ENCODE measurements at places on chromosomes 2 and 18.

DNA sequence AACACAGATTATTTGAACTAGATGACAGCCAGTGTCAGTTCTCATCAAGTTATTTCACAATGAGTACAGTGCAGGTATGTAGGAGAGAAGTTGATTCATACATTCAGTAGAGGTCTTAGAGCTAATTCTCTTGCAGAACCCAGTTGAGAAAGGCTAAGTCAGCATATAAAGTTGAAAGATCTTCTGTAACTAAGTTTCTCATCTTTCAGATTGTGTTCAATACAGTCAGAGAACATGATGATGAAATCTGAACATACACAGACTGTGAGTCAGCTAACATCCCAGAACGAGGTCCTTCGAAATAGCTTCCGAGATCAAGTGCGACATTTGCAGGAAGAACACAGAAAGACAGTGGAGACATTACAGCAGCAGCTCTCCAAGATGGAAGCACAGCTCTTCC lies 41.9 kb upstream of the LIMS1 start:
- DNase-seq, result no peak

- DNase-seq, result no peak
Observed at GRCh38 chr2:82825410-82826090, 1633.5 kb downstream of the SUCLG1 start.

GRCh38 chr2:233122541-233122940 lies 62.4 kb downstream of the INPP5D start:
- DNase-seq, result no peak

DNA sequence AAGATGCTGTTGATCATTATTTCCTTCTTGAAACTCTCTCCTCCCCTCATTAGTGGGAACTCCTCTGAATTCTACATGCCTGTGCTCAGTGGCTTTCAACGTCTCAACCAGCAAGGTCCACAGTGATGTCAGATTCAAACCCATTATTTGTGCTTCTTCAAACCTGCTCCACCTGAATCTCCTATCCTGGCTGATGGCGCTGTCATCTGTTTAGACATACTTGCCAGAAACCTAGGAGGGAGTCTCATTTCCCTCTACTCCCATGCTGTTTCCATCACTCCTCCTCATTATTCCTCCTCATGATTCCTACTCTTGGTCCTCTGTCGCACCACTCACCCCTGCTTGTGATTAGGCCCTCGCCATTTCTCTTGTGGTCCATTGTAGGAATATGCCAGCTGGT lies 2.9 kb upstream of the LPIN2 start:
- no peak for DNase-seq

- peak; percentile 62 for DNase-seq
Observed at GRCh38 chr18:34493566-34494358, 216.3 kb upstream of the DTNA start.

DNA sequence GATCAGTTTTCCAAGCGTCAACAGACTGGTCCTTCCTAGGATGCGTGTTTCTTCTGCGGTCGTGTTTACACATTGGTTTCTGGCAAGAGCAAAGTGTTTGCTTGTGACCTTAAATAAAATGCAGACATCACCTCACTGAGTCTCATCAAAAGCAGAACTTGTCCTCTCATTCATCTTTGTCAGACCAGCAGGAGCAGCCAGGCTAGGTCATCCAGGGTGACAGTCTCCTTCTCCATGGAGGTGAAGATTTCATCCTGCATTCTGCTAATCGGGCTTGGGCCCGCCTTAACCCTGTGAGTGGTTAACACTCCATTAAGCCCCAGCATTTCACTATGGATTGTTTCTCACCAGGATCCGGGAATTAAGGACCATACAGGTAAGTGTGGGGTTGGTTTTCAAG lies 64.2 kb upstream of the PID1 start:
- DNase-seq, result no peak

DNA sequence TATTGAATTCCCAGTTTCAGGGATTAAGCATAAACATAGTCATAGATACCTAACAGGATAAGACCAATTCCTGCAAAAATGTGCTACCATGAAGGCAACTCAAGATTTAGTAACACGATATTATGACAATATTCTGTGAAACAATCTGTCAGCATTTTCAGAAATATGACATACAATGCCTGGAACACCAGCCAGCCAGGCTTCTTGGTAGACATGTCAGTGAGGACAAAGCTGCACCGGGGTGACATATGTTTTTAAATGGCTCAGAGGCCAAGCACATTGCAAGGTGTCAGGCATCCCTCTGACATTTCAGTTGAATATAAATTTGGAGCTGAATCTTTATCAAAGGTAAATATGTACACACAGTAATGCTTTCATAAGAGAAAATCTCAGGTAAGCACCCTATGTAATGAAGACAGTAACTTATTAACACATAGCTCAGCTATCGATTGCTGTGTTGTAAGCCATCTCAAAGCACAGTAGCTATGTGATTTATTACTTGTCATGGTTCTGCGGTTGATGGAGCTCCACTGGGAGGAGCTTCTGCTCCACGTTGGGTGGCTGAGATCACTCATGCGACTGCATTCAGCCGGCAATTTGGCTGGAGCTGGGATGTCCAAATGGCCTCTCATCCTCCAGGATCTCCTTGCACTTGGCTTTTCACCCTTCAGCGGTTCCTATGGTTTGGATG lies 31.9 kb upstream of the EML6 start:
- no peak for DNase-seq

DNA sequence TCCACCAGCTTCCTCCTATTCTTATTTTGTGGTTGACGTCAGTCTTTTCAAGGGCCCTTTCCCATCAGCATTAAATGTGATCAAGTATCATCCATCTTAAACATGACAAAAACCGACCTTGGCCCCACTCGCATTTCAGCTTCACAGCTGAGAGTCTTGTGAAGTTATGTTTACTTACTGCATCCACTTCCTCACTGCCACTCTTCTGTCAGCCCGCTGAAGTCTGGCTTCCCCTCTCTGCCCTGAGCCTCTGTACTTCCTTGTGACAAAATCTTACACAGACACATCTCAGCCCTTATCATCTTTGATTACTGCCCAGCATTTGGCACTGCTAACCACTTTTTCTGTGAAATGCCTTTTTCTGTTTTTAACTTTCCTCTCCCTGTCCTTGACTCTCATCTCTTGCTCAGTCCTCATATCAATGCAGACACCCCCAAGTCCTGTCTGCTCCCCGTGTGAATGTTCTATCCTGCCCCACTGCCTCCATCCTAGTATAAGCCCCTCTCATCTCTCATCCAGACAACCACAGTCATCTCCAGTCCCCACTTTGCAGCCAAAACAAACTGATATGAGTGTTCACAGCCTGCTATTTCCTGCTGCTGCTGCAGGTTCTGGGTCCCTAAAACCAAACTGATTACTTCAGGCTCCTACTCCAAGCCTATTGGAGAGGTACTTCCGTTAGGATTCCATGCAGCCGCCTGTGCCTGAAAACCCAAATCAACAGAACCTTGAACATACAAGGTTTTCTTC lies 31.4 kb downstream of the FOSL2 start:
- peak; percentile 65 for DNase-seq

DNA sequence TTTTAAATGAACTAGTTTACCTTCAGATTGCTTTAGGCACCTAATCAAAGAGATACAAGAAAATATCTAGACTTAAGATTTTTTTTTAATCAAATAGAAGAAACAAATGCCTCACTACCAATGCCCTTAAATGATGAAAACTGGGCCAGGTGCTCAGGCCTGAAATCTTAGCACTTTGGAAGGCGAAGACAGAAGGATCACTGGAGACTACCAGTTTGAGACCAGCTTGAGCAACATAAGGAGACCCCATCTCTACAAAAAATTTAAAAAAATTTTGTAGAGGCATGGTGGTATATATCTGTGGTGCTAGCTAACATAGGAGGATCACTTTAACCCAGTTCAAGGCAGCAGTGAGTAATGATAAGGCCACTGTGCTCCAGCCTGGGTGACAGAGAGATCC lies 675.1 kb downstream of the NRXN1 start:
- DNase-seq, result no peak

DNA sequence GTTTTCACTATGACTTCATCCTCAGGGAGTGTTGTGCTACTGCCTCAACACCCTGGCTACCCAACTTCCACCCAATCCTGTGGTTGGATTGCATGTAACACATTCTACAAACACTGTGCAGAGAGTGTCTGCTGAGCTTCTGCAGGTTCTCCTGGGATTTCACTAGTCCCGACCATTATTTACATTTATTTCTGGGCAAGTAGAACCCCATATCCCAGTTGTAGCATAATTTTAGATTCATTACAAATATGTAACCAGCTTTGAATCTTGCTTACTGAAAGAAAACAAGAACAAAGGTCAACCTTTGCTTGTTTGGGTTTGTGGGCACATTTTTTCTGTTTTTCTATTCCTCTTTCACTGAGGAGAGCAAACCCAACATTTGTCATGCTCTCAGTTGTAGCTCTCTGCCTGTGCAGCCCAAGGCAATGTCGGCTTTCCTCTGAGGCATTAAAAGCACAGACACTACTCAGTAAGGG lies 2036.1 kb upstream of the LRRTM1 start:
- no peak for DNase-seq

- no peak for DNase-seq
Observed at GRCh38 chr2:204175552-204176271, 239.1 kb downstream of the ICOS start.

DNA sequence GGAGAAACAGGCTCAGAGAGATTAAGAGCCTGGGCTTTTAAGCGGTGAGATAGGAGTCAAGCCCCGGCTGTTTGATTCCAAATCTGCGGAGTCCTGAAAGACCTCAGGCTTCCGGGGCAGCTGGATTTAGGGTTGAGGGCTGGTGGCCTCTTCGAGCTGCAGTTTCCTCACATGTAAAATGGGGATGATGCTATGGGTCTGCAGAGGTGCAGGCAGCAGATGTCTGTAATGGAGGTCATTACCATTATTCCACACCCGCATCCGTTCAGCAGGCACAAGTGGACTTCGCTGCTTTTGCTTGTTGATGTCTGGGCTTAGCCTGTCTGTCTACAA lies 175.6 kb upstream of the HS6ST1 start:
- DNase-seq, result no peak
